HT1080 (cell line): ENCODE measurements at places on chromosomes 2 and 18.

DNA sequence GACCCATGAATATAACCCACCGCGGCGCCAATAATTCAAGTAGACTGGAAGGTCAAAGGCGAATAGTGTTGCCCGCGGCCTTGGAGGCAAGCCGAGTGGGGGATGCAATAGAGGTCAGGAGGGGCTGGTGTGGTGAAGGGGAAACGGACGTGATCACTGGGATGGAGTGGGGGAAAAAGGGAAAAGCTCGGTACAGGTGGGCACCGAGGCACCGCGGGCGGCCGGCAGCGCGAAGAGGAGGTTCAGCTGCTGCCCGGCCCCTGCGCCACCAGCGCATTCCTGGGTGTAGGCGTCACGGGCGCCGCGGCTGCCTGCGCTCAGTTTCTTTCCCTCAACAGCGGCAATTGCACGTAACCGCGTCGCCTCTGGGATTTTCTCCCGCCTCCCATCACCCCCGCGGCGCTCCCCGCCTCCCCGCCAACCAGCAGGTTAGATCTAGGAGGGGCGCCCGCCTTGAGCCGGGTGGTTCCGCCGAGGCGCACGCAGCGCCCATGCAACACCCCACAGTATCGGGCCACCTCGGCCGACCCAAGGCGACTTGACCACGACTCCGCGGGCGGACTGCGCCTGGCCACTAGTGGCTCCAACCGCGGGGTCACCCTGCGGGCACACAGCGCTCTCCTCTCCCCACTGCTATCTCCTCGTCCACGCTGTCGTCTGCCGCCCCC lies 1.5 kb downstream of the RND3 start:
- DNase-seq, result peak; percentile 81

DNA sequence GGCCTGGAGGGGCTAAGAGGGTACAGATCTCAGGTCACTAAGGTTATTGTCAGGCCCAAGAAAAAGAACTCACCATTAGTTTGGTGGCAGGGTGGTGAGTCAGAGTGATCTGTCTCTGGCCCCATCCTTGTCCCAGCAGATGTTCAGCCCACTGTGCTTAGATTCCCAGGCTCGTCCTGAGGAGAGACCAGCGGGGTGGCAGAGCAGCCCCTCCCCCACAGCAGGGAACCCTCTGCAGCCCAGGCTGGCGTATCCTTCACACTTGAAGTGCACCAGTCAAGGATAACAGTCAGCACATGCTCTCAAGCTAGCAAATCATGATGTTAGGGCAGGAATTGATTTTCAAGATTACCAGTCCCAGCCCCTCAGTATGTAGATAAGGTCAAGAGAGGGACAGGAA lies 43.1 kb downstream of the TMEM185B start:
- DNase-seq, result no peak

DNA sequence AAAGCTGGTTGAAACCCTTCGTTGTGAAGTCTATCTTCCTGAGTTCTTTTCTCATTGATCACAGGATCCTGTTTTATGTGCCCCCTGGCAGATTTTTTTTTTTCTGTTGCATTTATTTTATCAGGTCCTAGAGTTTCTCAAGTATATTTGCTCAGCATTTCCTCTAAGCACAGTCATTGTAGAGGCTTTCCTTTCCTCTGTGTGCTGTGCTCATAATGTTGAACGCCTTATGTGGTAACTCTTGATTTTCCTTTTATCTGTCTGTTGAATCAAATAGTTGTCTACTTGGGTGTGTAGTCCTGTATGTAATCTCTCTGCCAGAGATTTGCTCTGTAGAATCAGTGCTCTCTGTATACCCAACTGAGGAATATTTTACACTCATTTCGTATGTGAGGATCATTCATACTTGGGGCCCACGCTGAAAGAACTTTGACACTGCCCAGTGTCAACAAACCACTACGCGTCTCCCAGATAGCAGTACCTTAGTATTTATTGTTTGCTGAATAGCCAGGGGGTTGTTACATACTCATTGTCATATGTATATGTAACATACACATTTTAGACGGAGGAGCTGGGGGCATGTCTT lies 118.2 kb downstream of the CTNNA2 start:
- DNase-seq, result no peak

- DNase-seq, result no peak
Measured at GRCh38 chr2:203346612-203347011, 18.4 kb downstream of the ABI2 start.

- no peak for DNase-seq
Measured at GRCh38 chr18:12769136-12769535, 66.3 kb downstream of the PSMG2 start.

GRCh38 chr2:205556357-205556756 lies 125.9 kb upstream of the NRP2 start:
- DNase-seq, result no peak
